HCT116 (cell line): ENCODE measurements at places on chromosomes 5 and 9. TPM values are rescaled to one million over a fixed set of nuclear protein-coding genes. Genes with fewer than 3 reads are reported as not detected.

The PAPPA gene
- total RNA-seq: 0.05 TPM

DNA sequence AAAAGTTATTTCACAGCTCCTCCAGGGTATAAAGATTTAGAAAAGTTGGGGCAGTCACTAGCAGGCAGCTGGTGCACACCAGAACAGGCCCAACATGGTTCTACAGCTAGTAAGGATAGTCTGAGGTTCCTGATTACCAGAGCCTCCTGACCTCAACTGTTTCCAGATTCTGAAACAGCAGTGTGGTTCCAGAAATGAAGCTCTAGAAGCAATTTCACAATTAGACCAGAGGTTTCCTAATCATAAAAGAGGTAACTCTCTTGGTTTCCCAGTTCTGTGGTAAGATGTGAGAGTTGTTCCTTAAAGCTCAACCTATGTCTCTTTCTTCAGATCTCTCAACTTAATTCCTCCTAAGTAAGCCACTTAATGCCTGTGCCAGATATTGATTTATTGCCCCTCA, 11.9 kb downstream of the AGTPBP1 start:
- no peak for DNase-seq

- DNase-seq: no peak
These were observed 8.8 kb upstream of the OR1Q1 start for GRCh38 chr9:122605691-122606090.

- DNase-seq: no peak
These were observed 45.7 kb upstream of the HAND1 start for GRCh38 chr5:154523709-154524108.

GRCh38 chr9:36731068-36731956, 158.6 kb downstream of the MELK start:
- DNase-seq: no peak

DNA sequence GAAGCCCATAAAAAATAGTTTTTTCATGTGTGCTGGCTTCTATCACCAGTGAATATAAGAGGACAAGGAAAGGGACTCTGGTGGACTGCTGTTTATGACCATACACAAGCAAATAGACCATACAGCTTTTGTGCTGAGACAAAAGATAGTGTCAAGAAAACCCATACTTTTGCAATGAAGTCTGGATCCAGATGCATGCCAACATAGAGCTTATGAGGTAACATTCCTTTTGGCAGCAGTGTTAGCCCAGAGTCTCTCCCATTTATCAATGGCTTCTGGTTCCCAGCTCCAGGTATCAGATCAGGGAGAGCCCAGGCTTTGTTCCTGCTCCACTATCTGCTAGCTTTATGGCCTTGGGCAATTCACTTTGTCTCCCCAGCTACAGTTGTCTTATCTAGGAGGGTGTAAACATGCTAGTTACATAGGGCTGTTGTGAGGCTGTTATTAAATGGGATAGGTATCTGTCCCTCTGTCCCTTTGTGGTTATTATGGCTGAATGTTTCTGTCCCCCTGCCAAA, 55.6 kb downstream of the CCDC192 start:
- no peak for DNase-seq

DNA sequence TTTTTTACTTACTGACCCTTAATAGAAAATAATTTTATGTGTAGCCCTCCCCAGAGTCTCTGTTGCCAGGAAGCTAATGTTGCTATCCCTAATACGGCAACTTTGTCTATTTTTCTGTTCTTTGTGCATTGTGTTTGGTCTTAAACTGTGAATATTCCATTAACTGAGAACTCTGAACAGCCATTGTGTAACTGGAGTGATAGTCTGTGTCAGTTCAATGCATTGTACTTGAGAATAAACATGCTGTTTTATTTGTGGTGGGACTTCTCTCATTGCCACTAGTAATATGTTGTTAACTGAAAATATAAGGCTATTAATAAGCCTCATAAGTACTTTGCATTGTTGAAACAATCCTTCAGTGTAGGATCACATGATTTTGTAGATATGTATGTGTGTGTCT, 278.3 kb upstream of the DMRT1 start:
- no peak for DNase-seq

DNA sequence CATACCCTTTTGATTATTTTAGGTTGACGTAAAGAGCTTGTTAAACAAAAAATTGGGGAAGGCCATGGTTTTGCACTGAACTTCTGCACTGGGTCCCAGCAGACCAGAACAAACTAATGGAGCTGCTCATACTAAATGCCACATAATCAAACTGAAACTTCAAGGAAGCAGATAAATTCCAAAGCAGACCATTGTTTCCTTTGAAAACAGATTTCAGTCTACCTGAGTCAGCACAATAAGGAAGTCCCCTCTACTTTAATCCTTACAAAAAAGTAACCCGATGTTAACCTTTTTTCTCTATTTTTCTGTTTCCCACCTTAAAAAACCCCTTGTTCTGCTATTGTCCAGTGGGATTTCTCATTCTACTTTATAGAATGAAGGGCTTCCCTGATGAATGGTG, 39.2 kb downstream of the WDR36 start:
- DNase-seq: no peak
